Gastrocnemius medialis (tissue), 4 donors: ENCODE measurements at places on chromosomes 2 and 18. TPM values are rescaled to one million over a fixed set of nuclear protein-coding genes. Genes with fewer than 3 reads are reported as not detected.
A peak's percentile ranks its signal among the peaks of the same experiment; 100 is the strongest.

- DNase-seq, result no peak
- no peaks in the 10 kb centered on the region for H3K36me3 ChIP-seq
- H3K4me3 ChIP-seq, result no peak overlapping the region
- H3K4me1 ChIP-seq, result no peaks in the 10 kb centered on the region
- no peaks in the 10 kb centered on the region for H3K27me3 ChIP-seq
- no peak overlapping the region for H3K27ac ChIP-seq
Measured at GRCh38 chr18:78595453-78595852, 384.2 kb upstream of the SALL3 start.

GRCh38 chr2:220002251-220002650 is 374.8 kb downstream of the SLC4A3 start:
- H3K27ac ChIP-seq, result no peak overlapping the region
- H3K36me3 ChIP-seq, result no peaks in the 10 kb centered on the region
- DNase-seq, result no peak

GRCh38 chr2:119449521-119449920 is 17.9 kb downstream of the TMEM37 start:
- no peak for DNase-seq
- no peaks in the 10 kb centered on the region for H3K27me3 ChIP-seq
- no peaks in the 10 kb centered on the region for H3K36me3 ChIP-seq
- H3K27ac ChIP-seq, result no peak overlapping the region

GRCh38 chr2:37698931-37699481 is 27.6 kb upstream of the CDC42EP3 start:
- H3K4me1 ChIP-seq, result no peaks in the 10 kb centered on the region
- H3K36me3 ChIP-seq, result no peaks in the 10 kb centered on the region
- H3K27me3 ChIP-seq, result no peaks in the 10 kb centered on the region
- no peak overlapping the region for H3K4me3 ChIP-seq

The SOX11 gene
- total RNA-seq, result not detected

- peaks cover 38% of the 10 kb centered on the region for H3K4me1 ChIP-seq
- no peak overlapping the region for H3K27ac ChIP-seq
- no peaks in the 10 kb centered on the region for H3K27me3 ChIP-seq
- H3K36me3 ChIP-seq, result no peaks in the 10 kb centered on the region
Measured at GRCh38 chr2:39545957-39546356, 108.9 kb upstream of the MAP4K3 start.

DNA sequence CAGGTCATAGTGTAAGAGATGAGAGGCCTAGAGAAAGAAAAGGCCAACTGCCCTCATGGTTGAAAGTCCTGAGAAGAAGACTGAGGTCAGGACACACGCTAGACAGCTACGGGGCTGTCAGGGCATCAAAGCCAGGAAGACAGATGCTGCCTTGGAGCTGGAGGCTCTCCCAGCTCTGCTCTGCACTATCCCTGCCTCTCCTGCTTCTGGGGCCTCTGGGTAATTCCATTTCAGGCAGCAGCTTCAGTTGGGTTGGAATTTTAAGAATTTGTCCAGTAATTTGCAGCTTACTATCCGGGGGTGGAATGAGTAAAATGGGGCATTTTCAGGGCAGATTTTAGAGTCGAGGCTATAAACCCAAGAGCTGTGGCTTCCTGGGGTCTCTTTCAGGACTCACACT is 76.2 kb upstream of the CTAGE1 start:
- no peak for DNase-seq
- no peak overlapping the region for H3K4me3 ChIP-seq
- H3K27me3 ChIP-seq, result no peaks in the 10 kb centered on the region
- no peak overlapping the region for H3K27ac ChIP-seq

The SNED1 gene
- 31.6 TPM for total RNA-seq

DNA sequence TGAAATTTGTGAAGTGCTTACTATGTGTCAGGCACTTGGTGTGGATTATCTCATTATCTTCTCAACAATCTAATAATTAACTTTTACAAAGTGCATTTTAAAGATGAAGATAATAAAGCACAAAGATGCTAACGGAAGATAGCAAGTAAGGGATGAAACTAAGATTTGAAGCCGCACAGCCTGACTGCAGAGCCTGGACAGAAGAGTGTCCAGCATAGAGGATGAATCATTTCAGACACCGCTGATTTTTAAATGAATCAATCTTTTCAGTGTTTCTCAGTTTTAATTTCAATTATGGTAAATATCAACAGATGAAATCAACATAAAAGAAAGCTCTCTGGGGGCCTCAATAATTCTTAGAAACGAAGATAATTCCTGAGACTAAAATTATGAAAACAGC is 24.5 kb upstream of the STAM2 start:
- DNase-seq, result no peak
- H3K27ac ChIP-seq, result no peak overlapping the region
- H3K4me3 ChIP-seq, result no peak overlapping the region
- H3K4me1 ChIP-seq, result peaks cover 3% of the 10 kb centered on the region
- no peaks in the 10 kb centered on the region for H3K27me3 ChIP-seq
- no peaks in the 10 kb centered on the region for H3K36me3 ChIP-seq

DNA sequence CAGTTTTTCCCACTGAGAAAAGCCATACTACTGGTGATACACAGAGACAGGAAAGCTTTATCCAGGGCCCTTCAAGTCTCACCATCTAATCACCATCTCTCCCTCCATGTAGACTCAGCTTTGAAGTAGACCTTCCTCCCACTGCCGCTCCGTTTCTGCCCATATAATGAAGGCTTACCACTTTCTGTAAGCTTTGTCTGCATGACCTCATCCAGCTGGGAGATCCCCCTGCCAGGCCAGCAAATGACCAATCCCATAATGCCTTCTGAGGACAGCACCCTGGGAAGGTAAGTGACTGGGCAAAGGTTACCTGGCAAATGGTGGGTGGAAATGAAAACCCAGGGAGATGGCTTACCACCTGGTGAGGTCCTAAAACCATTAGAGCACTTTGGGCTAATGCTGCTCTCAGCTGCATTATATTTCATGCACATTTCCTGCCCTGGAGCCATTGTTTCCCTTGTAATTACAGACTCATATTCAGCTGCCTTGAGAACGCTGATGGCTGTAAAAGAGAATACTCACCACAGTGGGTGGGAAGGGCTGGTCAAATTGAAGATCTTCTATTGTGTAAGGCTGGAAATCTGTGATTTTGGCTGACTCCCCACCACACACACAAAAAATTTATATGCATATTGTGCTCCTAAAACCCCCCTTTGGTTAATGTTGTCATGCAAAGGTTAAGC is 350.7 kb upstream of the SYT4 start:
- no peaks in the 10 kb centered on the region for H3K36me3 ChIP-seq
- H3K27me3 ChIP-seq, result no peaks in the 10 kb centered on the region
- no peak for DNase-seq
- H3K4me1 ChIP-seq, result no peaks in the 10 kb centered on the region

DNA sequence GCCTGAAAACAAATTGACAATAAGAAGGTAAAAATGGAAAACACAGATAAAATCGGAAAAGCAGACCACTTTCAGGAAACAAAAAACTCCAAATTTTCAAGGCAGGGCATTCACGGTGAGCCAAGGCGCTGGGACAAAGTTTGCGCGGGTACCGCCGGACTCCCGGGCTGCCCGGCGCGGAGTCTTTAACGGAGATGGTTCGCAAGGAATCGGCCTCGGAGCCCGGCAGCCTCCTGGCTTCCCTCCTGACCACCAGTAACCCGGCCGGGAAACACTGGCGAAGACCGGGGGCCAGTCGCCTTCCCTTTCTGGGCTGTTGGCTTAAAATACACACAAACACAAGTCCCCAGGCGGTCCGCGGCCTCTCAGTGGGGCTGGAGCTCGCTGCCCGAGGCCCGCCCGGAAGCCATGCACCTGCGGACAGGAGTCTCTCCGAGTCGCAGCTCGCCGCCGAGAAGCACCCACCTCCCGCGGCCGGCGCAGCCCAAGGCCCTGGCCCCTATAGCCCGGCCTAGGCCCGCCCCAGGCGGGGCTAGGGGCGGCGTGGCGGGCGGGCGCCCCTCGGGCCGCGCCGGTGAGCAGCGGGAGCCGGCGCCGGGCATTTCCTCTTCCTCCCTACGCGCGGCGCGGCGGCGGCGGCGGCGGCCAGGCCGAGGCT is 622 bp upstream of the KCMF1 start:
- peaks cover 47% of the 10 kb centered on the region for H3K4me1 ChIP-seq
- peak; percentile 36 for DNase-seq
- peak overlapping the region; percentile 93 for H3K4me3 ChIP-seq
- peak overlapping the region; percentile 98 for H3K27ac ChIP-seq
- H3K27me3 ChIP-seq, result no peaks in the 10 kb centered on the region

- no peak for DNase-seq
- H3K27ac ChIP-seq, result no peak overlapping the region
- H3K27me3 ChIP-seq, result no peaks in the 10 kb centered on the region
- H3K36me3 ChIP-seq, result no peaks in the 10 kb centered on the region
Measured at GRCh38 chr2:235127931-235128330, 176.1 kb downstream of the SH3BP4 start.

- H3K4me1 ChIP-seq, result peaks cover 10% of the 10 kb centered on the region
- no peak for DNase-seq
- no peaks in the 10 kb centered on the region for H3K36me3 ChIP-seq
- no peak overlapping the region for H3K27ac ChIP-seq
- peaks cover 75% of the 10 kb centered on the region for H3K27me3 ChIP-seq
- no peak overlapping the region for H3K4me3 ChIP-seq
Measured at GRCh38 chr2:218877891-218878290, 2.8 kb upstream of the WNT10A start.

The PMS1 gene
- 12.0 TPM for total RNA-seq

DNA sequence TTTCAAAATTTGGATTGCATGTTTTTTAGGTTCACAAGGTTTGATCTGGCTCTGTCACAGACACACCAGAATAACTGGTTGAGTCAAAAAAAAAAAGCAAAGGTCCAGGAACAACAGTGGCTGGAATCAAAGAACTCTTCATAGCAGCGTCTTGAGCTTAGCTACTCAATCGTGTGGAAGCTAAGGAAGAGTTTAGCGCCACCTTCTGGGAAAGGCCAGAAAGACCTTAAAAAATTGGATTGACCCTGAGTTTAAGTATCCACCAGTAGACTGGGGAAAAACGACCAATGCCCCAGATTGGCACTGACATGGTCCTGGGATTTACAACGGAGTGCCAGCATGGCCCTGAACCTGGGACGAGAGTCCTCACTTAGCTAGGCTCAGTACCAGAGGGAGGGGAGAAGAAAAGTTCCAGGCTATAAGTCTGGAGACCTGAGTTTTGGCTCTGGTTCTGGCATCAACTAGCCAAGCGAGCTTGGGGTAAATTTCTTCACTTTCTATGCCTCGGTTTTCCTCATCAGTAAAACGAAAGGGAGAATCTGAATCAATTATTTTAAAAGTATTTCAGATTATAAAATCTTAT is 71.1 kb upstream of the TFCP2L1 start:
- no peak overlapping the region for H3K4me3 ChIP-seq
- no peak for DNase-seq
- no peaks in the 10 kb centered on the region for H3K36me3 ChIP-seq
- H3K4me1 ChIP-seq, result peaks cover 34% of the 10 kb centered on the region

- no peak for DNase-seq
- peaks cover 22% of the 10 kb centered on the region for H3K4me1 ChIP-seq
Measured at GRCh38 chr2:23383100-23383499, 1.9 kb upstream of the KLHL29 start.

GRCh38 chr2:54572636-54573536 is 116.8 kb downstream of the SPTBN1 start:
- no peak for DNase-seq
- H3K36me3 ChIP-seq, result no peaks in the 10 kb centered on the region
- no peak overlapping the region for H3K4me3 ChIP-seq
- H3K4me1 ChIP-seq, result peaks cover 88% of the 10 kb centered on the region
- no peaks in the 10 kb centered on the region for H3K27me3 ChIP-seq
